NB4 (cell line): ENCODE measurements at places on chromosomes 7 and 10.

- peak; percentile 9 for DNase-seq
Observed at GRCh38 chr10:87658858-87659555, 671 bp upstream of the PAPSS2 start.

DNA sequence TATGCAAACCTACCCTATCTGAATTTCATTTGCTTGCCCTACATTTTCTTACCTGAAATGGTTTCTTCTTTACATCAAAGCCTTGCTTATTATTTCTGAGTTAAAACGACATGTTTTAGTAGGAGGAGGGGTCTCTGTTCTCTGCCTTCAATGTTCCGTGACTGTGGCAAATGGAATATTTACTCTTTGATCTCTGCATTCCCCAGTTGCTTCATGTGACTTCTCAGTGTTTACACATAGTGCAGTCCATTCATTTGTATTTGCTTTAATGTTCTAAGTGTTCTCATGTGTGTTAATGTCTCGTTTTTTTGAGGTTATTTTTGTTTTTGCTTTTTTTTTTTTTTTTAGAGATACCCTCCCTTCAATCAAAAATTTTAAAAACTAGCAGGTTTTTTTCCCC is 75.8 kb downstream of the GNAI1 start:
- DNase-seq: no peak

DNA sequence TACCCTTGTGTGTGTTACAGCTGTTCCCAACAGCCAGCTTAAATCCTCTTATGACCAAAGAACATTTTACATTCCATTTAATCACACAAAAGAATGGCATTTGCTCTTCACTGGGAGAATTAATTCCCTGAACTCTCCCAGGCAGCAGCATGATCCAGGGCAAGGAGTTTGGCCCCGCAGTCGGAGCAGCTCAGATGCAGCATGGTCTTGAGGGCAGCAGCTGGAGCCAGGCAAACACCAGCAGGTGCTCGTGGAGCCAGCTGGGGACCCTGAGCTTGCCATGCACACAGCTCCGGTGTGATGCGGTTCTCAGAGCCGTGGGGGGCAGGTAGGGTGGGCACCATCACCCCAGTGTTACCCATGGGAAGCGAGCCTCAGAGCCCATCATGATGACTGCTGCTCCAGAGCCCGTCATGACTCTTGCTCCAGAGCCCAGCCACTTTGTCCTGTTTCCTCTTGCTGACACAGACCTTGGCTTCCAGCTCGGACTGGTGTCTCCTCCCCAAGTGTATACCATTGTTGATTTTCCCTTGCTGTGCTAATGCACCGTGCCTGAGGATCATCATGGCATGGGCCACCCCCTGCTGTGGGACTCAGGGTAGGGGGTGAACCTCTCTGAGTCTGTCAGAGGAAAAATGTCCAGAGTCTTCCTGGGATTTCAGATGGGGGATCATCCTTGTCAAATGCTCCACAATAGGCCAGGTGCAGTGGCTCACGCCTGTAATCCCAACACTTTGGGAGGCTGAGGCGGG is 75.8 kb downstream of the ZRANB1 start:
- no peak for DNase-seq

- no peak for DNase-seq
Observed at GRCh38 chr7:41698726-41699125, 4.2 kb downstream of the INHBA start.

- no peak for DNase-seq
Observed at GRCh38 chr7:33845991-33846509, 59.3 kb upstream of the BMPER start.

DNA sequence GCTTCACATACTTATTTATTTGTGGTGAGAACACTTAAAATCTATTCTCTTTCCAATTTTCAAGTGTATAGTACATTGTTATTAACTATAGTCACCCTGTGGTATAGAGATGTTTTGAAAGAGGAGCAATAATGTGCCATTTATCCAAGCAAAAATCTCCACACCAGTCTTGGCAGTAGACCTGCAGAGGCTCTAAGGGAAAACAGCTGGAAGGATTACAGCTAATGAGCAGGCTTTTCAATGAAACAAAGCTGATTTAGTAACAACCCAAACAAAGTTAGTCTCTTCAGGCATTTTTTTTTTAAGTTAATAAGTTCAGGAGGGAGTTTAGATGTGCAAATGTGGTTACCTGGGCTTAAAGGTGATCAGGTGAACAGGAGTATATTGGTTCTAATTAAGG is 101.9 kb downstream of the EVX1 start:
- DNase-seq: no peak
